ENCODE measurements at places on chromosomes 1 and 21.

GRCh38 chr1:40078512-40079333 is 18.3 kb downstream of the PPT1 start:
- no peaks in the 10 kb centered on the region for H3K27me3 ChIP-seq
- no peaks in the 10 kb centered on the region for H3K36me3 ChIP-seq
- H3K4me1 ChIP-seq: no peaks in the 10 kb centered on the region
- peak; percentile 69 for DNase-seq

DNA sequence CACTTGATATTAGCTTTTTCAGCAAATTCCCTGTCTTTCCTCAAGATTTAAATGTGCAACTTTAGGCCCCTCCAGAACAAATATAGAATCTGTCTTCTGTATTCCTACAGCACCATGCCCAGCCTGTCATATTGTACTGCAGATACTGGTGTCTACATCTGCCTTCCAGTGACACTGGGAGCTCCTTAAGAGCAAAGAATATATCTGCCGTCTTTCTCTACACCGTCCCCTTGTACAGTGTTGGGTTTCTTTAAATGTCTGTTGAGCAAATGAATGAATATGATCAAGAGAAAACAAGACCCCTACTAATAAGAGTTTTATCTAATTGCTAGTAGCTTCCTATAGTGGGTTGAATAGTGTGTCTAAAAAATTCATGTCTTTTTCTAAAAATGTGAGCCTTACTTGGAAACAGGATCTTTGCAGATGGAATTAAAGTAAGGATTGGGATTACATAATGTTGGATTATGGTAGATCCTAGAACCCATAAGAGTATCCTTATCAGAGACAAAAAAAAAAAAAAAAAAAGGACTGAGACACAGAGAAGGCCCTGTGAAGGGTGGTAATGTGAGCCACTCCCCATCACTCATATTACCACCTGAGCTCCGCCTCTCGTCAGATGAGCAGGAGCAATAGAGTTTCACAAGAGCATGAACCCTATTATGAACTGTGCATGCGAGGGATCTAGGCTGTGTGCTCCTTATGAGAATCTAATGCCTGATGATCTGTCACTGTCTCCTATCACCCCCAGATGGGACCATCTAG is 128.6 kb downstream of the FAF1 start:
- no peak overlapping the region for H3K4me3 ChIP-seq
- H3K27ac ChIP-seq: no peak overlapping the region
- DNase-seq: no peak
- H3K36me3 ChIP-seq: no peaks in the 10 kb centered on the region

- peaks cover under 1% of the 10 kb centered on the region for H3K4me1 ChIP-seq
- H3K36me3 ChIP-seq: no peaks in the 10 kb centered on the region
- DNase-seq: no peak
- no peaks in the 10 kb centered on the region for H3K27me3 ChIP-seq
- no peak overlapping the region for H3K27ac ChIP-seq
- no peak overlapping the region for H3K4me3 ChIP-seq
These were observed 13.7 kb upstream of the LBR start for GRCh38 chr1:225441314-225442122.

DNA sequence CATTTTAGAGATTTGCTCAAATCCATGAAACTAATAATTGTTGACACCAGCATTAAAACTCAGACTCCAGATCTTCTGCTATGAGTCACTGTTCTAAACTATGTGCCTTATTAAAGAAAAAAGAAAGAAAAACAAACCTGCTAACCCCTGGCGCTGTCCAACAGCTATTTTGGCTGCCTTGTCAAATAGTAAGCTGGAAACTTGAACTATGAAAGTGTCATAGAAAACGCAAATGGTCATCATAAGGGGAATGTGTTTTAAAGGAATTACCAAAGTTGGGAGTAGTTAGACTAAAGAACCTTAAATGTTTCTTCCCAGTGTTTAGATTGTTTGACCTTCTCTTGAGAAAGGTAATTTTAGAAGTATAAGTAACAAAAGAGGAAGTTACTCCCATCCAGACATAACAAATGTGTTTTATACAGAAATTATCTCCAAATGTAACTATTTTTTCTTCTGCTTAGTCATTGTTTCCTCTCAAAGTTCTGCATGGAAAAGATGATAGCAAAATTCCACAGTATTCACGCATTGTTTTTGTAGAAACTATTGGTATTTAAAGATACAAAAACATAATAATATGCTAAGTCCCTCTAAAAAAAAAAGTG is 272.4 kb downstream of the TPR start:
- H3K27ac ChIP-seq: no peak overlapping the region
- no peak for DNase-seq
- H3K27me3 ChIP-seq: no peaks in the 10 kb centered on the region
- H3K36me3 ChIP-seq: no peaks in the 10 kb centered on the region
- no peak overlapping the region for H3K4me3 ChIP-seq

- H3K4me1 ChIP-seq: peaks cover 5% of the 10 kb centered on the region
- no peaks in the 10 kb centered on the region for H3K36me3 ChIP-seq
- no peaks in the 10 kb centered on the region for H3K27me3 ChIP-seq
- DNase-seq: peak; percentile 52
- no peak overlapping the region for H3K4me3 ChIP-seq
- H3K27ac ChIP-seq: no peak overlapping the region
These were observed 29.4 kb upstream of the SLC26A9 start for GRCh38 chr1:205972491-205973168.

- no peaks in the 10 kb centered on the region for H3K27me3 ChIP-seq
- DNase-seq: peak; percentile 83
- H3K4me1 ChIP-seq: no peaks in the 10 kb centered on the region
- no peak overlapping the region for H3K27ac ChIP-seq
- no peaks in the 10 kb centered on the region for H3K36me3 ChIP-seq
These were observed 1695.3 kb downstream of the BRINP3 start for GRCh38 chr1:188782220-188782841.

DNA sequence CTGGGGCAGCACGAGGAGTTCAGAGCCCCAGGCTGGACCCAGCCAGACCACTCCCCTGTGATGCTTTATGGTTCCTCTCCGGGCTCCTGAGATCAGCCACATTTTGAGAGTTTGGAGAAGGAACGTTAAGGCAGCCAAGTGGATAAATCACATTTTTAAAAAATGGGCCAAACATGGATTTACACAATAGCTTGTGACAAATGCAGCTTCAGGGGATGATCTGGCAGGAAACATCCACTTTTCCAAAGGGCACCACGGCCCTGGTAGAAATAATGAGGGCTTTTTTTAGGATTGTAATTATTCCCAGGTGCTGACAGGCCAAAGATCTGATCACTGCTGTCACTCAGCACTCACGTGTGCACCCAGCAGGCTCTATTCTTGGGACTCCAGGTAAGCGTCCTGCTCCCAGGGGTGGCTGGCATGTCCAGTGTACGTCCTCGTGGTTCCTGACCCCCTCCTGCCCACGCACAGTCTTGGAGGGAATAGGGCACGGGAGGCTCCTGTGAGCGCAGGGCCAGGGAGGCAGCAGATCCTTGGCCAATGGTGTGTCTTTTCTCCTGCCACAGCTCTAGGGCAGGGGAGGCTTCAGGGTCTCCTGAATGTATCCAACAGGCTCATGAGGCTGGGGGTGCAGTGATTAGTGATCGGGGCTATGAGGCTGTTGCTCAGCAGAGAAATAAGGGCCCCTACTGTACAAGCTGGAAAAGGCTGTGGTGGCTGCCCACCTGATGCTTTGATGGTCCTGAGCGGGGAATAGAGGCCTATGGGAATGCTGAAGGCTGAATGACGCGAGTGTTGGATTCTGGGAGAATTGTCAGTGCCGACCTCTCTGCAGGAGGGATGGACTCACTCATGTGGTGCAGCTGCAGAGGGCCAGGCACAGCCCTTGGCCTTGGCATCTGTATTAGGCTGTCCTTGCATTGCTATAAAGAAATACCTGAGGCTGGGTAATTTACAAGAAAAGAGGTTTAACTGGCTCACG is 415.7 kb downstream of the PTPRU start:
- H3K4me3 ChIP-seq: no peak overlapping the region
- H3K36me3 ChIP-seq: no peaks in the 10 kb centered on the region
- H3K27me3 ChIP-seq: no peaks in the 10 kb centered on the region
- no peak for DNase-seq
- H3K4me1 ChIP-seq: no peaks in the 10 kb centered on the region
- no peak overlapping the region for H3K27ac ChIP-seq

- H3K36me3 ChIP-seq: no peaks in the 10 kb centered on the region
- no peak overlapping the region for H3K4me3 ChIP-seq
- no peaks in the 10 kb centered on the region for H3K27me3 ChIP-seq
- H3K27ac ChIP-seq: no peak overlapping the region
- DNase-seq: no peak
These were observed 855.0 kb downstream of the USP25 start for GRCh38 chr21:16584756-16585155.

DNA sequence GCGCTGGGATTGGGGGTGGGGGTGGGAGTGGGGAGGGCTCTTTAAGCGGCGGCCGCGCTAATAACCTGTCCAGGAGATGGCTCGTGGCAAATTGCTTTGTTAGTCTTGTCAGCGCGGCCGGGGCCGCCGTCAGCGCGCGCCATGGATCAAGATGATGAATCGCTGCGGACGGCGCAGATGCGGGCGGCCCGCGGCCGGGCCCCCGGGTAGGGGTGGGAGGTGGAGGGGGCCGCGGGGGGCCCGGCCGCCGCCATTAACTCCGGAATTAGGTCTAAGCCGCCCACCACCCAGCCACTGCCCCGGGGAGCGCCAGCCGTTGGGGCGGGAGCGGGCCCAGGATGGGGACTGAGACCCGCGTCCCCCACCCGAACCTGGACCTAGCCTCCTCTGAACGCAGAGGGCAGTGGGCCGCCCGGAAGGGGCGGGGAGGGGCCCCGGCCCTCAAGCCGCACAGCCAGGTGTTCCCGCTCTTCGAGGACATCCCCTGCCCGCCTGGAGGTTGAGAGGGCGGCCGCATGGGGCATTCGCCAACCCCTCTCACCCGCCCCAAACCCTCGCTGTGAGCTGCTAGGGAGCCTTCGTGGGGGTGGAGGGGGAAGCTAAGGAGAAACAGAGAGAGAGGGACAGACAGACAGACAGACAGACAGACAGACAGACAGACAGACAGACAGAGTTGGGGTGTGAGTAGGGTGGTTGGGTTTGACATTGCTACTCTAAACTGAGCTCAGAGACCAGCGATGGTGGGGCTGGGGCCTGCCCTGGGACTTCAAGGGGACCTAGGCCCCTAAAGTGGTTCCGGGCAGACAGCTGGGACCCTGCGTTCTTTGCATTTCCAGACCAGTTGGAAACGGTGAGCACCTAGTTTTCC is 3.8 kb upstream of the DMBX1 start:
- H3K27me3 ChIP-seq: peaks cover 100% of the 10 kb centered on the region
- no peak overlapping the region for H3K27ac ChIP-seq
- peak overlapping the region; percentile 31 for H3K4me3 ChIP-seq
- H3K36me3 ChIP-seq: no peaks in the 10 kb centered on the region

DNA sequence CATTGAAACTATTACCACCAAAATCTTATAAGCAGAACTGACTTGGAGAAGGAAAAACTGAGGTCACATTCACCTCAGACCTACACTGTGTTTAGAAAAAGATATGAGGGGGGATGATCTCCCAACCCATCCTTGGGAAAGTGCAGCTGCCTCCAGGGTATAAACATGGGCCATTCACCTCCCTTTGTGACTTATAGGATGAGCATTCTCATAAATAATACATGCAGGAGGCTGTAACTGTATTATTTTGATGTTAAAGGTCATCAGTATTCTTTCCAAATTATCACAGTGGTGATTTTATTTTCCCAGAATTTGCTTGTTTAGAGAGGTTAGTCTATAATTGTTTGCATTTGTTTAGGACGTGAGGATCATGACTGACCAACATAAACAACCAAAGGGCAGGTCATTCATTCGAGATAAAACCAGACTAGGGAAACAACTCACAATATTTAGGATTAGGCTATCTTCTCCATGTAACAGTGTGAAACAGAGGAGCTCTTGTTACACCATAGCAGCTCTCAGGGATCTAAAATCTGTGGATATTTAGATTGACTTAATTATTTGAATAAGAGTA is 109.2 kb upstream of the NR5A2 start:
- no peak overlapping the region for H3K27ac ChIP-seq
- H3K27me3 ChIP-seq: no peaks in the 10 kb centered on the region
- no peaks in the 10 kb centered on the region for H3K36me3 ChIP-seq
- H3K4me3 ChIP-seq: no peak overlapping the region
- H3K4me1 ChIP-seq: no peaks in the 10 kb centered on the region
- DNase-seq: no peak

DNA sequence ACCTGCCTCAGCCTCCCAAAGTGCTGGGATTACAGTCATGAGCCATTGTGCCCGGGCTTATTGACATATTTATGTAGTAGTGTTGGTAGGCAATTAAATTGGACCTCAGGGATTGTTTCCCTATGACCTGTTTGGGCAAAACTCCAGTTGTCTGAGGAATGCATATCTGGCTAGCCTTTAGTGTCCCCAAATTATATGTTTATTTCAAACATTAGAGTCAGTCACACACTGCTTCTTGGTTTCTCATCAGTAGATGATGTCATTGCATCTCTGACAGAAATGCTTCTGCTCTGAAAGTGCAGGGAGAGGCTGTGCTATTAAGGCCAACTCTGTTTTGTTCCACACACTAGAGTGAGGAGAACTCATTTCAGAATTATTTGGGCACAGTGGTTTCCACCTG is 12.5 kb downstream of the PIP5K1A start:
- DNase-seq: no peak
- H3K27me3 ChIP-seq: no peaks in the 10 kb centered on the region
- H3K4me3 ChIP-seq: no peak overlapping the region
- no peak overlapping the region for H3K27ac ChIP-seq

DNA sequence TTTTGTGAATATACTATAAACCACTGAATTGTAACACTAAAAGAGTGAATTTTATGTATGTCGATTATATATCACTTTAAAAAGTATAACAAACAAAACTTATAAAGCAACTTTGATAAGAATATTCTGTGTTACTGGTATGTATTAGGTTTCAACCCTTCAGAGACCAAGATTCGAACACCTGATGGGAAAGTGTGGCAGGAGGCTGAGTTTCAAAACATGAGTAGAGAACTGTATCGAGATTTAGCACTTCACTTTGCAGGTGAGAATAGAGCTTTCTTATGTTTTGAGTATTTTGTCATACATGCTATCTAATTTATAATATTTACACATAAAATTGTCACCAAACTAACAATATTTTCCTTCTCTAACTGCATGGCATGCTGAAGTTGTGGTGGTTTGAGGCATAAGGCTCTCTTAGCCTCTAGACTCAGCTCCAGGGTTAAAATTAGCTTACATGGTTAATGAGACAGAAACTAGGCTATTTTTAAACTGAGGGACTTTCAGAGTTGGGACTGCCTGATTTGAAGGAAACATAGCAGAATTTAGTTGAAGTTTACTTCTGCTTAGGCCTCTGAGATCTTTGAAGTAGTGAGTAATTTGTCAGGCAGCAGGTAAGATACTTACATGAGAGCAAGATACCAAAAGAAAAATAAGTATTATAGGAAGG is 48.6 kb downstream of the CEP350 start:
- H3K4me1 ChIP-seq: no peaks in the 10 kb centered on the region
- H3K27ac ChIP-seq: no peak overlapping the region
- DNase-seq: no peak
- H3K4me3 ChIP-seq: no peak overlapping the region
- no peaks in the 10 kb centered on the region for H3K27me3 ChIP-seq
- peaks cover 5% of the 10 kb centered on the region for H3K36me3 ChIP-seq

GRCh38 chr1:168518201-168518689 is 25.6 kb downstream of the XCL2 start:
- H3K27ac ChIP-seq: no peak overlapping the region
- no peaks in the 10 kb centered on the region for H3K27me3 ChIP-seq
- H3K36me3 ChIP-seq: no peaks in the 10 kb centered on the region
- no peak for DNase-seq
